ENCODE measurements at places on chromosomes 7 and 10.

- no peak for DNase-seq
Measured at GRCh38 chr10:1942478-1942877, 205.2 kb upstream of the ADARB2 start.

- DNase-seq, result no peak
Measured at GRCh38 chr7:140638173-140638791, 2.3 kb downstream of the DENND2A start.

DNA sequence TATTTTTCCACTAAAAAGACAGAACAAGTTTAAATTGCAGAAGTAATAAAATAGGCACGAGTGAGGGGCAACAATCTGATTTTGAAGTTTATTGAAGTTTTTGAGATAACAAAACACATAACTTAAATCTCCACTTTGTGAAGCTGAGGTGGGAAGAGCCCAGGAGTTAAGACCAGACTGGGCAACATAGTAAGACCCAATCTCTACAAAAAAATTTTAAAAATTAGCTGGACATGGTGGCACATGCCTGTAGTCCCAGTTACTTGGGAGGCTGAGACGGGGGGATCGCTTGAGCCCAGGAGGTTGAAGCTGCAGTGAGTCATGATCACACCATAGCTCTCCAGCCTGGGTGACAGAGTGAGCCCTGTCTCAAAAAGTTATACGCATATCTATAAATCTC lies 11.2 kb downstream of the UPF2 start:
- no peak for DNase-seq

GRCh38 chr7:11185179-11185815 lies 211.6 kb downstream of the PHF14 start:
- DNase-seq, result no peak

DNA sequence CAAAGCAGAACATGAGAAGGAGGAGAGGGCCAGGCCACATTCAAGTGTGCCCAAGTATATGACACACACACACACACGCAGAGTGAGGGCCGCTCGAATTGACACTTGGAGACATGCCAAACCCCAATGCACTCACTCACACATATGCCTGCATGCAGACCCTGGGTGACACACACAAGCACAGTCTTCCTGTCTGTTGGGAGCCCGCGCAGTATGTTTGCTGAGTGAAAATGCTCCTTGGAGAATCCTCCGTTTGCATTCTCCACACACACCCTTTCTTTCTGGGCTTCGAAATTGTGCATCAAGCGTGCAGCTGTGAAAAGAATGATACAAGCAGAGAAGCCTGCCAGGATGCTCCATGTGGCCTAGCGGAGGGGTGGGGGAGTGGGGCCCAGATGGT lies 120.9 kb downstream of the PLXNA4 start:
- DNase-seq, result no peak
